Daoy (cell line): ENCODE measurements at places on chromosomes 4 and X. TPM values are rescaled to one million over a fixed set of nuclear protein-coding genes. Genes with fewer than 3 reads are reported as not detected.

DNA sequence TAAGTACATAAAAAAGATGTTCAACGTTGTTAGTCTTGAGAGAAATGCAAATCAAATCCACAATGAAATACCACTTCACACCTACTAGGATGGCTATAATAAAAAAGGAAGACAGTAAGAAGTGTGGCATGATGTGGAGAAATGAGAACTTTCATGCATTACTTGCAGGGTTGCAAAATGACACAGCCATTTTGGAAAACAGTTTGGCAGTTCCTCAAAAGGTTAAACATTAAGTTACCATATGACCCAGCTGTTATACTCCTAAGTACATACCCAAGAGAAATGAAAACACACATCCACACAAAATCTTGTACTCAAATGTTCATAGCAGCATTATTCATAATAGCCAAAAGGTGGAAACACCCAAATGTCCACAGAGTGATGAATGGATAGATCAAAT is 25.8 kb upstream of the LIMCH1 start:
- no peak for DNase-seq

The PAGE4 gene
- not detected in 2 replicates for total RNA-seq

The KLHL34 gene
- total RNA-seq, result not detected in 2 replicates

DNA sequence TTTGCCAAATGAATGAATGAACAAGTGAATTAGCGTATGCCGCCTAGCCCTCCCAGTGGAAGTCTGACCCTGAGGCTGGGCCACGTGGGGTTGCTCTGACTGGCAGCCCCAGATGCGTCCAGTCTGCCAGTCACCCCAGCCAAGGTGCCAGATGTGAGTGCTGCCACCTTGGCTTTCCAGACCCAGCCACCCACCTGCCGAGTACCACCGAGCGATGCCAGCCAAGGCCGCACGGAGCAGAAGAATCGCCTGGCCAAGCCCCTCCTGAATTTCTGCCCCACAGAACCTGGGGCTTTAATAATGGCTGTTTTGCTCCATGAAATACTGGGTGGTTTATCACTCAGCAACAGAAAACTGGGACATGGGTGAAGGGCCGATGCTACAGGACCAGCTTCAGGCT is 59.3 kb downstream of the ADRA2C start:
- no peak for DNase-seq

- DNase-seq, result peak; percentile 20
Measured at GRCh38 chr4:79576429-79576753, 168.4 kb upstream of the GK2 start.

- DNase-seq, result no peak
Measured at GRCh38 chr4:99710681-99711345, 53.2 kb upstream of the C4orf54 start.

The CASP6 gene
- total RNA-seq, result 21.7 and 31.8 TPM in 2 replicates

DNA sequence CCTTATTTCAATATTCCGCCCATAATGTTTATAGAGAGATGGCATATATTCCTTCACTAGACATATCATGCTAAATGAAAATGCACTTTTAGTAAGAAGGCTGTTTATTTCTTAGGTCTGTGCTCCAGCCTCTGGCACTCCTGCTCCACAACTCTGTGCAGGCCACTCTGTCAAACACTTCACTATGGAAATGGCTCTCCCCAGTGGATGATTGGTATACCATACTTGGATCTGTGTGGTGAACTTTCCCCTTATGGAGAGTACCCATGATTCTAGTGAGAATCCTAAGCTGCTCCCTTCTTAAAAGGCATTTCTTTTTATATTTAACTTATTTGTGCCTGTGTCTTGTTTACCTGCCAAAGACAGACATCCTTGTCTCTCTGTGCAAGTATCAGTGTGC is 480.1 kb upstream of the GALNT7 start:
- DNase-seq, result no peak

The NXF2B gene
- total RNA-seq, result 1.9 TPM in 1 of 2 replicates, not detected in the other

DNA sequence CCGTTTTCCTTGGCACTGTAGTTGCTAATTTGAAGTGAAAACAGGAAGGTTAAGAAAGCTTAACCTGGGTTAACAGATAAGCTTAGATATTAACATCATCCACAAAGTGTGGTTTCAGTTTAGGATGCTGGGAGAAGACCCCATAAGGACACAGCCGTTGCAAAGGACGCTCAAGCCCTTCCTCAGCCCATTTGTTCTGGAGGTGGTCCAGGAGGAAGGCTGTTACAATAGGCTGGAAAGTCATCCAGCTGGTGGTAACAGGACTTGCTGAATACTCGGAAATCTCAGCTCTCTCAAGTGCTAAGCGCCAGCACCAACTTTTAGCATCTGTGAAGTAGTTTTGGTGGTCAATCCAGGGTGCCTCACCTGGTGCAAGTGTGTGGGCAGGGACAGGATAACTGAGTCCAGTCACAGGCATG is 14.2 kb downstream of the CHST7 start:
- no peak for DNase-seq

- DNase-seq, result peak; percentile 43
Measured at GRCh38 chrX:12975991-12976558, 1.2 kb downstream of the TMSB4X start.

The ATOH1 gene
- total RNA-seq, result not detected in 2 replicates

The FGFR3 gene
- total RNA-seq, result 0.46 and 1.0 TPM in 2 replicates

The PAGE5 gene
- total RNA-seq, result 326 and 338 TPM in 2 replicates

GRCh38 chr4:46667790-46668189 is 241.3 kb downstream of the COX7B2 start:
- no peak for DNase-seq

- DNase-seq, result no peak
Measured at GRCh38 chr4:186617921-186618320, 62.6 kb upstream of the MTNR1A start.

DNA sequence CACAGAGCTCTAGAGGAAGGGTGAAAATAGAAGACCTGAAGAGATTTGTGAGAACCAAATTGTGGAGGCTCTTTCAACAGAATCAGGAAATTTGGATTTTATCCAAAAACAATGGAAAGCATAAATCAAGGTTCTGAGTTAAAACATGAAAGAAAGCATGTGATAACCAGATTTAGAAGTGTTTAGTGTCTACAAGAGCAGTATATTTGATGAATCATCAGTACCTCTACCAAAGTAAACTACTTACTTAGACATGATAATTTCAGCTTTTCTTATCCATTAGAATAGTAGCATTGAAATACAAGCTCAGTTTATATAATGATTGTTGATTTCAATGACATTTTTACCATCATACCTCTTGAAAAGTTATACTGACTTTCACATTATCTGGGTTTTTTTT is 25.9 kb upstream of the INTU start:
- DNase-seq, result no peak
